ENCODE measurements at places on chromosomes 4 and X.

GRCh38 chrX:44043496-44043895, 70.3 kb upstream of the NDP start:
- no peak for DNase-seq

DNA sequence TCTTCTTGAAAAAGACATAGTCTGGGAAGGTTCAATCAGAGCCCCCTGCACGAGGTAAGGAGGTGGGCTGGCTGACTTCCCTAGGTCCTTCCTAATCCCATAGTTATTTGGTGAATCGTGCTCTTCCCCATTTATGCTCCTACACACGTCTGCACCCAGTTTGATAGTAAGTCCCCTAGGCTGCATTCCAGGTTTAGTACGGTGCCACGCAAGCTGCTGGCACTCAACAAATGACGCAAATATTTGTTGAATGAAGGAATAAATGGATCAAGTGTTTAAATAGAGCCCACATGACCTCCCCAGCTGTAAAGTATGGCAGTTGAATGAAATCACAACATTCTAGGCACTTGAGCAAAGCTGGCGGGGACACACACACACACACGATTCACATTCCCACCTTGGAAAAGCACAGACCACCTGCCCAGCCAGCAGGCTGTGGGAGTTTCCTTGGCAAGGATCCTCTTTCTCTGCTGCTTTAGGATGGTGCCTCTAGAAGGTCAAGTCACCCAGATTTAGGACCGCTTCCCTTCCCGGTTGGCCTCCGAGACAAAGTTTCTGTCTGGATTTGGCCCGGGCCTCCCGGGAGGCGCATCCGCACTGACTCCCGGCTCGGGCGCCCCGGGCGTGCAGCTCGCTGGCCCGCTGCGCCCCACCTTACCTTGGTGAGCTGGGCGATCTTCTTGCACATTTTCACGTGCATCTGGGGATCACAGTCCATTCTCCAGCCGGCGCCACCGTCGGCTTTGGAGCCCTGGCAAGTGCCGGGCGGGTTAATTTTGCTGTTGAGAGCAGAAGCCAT, 721 bp downstream of the FAM184B start:
- DNase-seq, result no peak

DNA sequence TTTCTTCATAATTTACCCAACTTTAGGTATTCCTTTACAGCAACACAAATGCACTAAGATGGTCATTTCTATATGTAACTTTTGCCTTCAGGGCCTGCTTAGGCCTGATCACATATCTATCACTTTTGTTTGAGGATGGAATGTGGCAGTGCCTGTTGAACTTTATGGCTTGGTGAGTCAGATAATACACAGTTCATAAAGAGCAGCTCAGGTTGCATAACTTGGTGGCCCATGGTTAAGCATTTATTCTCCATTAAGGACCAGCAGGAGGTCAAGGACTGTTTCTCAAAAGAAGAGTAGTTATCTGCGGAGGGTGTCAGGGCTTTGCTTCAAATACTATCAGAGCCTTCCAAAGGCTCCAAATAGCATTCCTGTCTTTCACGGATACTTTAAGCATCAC, 124.1 kb upstream of the PDHA2 start:
- DNase-seq, result no peak

DNA sequence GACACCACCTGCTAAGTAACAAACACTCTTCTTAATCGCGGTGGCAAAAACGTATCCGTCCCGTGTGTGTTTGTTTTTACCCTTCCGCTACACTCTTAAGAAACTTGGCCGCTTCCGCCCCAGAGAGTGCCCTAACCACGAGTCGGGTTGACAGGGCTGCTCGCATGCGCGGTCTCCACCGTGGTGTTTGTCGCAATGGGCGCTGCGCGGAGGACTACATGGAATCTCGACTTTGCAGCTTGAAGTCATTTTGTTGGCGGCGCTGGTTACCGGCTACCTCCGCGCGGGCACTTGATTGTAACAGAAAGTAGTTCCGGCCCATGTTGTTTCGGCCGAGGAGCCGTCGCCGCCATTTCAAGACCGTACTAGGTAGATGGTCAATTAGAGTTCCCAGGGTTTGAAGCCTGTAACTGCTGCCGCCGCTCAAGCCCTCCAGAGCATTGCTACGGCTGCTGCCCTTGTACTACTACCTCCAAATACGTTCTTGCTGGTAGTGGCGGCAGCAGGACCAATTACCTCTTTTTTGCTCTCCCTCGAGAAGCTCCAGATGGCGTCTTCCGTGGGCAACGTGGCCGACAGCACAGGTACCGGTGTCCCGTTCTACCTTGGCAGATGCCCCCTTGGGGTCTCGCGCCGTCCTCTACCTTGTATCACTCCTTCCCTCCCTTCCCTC, at the start of gene OGT:
TSS of gene OGT (plus strand) at position 352 of the 673 bp plus-strand sequence. CDS start at position 548, 196 bp downstream.
- DNase-seq, result peak; percentile 89

DNA sequence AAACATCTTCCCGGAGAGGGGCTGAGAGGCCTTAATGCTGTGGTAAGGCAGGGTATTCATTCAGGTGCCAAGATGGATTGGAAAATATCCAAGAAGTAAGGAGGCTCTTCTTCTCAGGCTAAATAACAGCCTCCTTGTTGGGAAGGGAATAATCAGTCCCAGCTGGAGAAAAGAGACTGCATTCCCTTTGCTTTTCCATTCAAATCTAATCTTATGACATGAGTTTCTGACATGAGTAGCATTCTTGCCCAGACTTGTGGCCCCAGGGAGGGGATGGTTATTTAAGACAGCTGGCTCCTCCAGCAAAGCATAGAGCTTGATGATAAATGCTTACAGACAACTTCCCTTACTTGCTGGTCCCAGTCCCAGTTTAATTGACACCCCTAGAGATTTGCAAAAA, 98.3 kb downstream of the DCLK2 start:
- DNase-seq, result no peak

DNA sequence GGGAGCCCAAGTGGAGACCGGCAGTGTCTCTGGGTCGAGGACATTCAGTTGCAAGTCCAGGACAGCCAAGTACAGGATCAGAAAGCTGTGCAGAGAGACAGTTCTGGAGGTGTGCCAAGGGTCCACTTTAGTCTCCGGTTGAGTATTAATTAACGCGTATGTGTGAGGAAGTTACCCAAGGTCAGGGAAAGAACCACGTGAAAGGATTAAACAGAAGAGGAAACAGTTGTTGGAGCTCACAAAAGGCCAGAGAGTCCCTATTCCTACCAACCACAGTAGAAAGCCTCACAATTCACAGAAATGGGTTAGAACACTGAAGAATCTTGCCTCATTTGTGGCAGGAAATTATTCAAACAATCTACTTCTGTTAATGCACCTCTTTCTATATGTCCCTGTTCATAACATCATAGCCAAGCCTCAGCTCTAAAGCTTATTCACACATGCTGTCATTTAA, 17.9 kb upstream of the NSUN7 start:
- no peak for DNase-seq

GRCh38 chr4:90181644-90182043, 54.5 kb downstream of the CCSER1 start:
- DNase-seq, result no peak

DNA sequence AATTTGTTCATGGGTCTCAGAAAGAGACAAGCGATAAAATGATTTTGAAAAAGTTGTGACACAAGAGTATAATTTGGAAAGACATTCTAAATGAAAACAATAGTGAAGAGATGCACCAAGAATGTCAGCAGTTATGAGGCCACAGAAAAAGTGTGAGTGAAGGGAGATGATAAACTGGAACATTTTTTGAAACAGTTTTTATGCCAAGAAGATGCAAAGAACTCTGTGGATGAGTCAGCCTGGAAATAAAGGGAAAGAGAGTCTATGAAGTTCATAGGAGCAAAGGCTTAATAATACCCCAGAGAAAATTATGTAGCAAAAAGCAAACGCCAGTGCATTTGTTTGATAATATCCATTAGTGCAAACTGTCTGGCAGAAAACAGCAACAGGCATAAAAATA, 188.4 kb upstream of the TBC1D9 start:
- DNase-seq, result no peak

- no peak for DNase-seq
Measured at GRCh38 chr4:5757091-5757490, 46.1 kb downstream of the EVC start.

DNA sequence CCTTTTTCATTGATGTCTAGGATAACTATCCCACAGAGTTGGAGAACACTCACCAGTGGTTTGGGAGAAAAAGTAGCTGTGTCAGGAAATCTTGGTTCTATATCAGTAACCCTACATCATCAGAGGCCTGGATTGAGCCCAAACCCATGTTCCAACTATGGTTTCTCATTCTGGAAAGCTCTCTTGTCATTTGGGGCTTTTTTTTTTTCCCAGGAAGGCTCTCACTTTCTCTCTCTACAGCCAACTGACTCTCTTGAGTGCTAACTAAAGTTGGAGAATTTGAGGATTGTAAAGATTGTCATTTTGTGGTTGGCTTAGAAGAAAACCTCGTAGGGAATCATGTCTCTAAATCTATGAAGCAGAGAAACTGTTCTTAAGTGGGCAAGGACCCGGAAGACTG, 228.2 kb upstream of the DIPK2B start:
- no peak for DNase-seq

DNA sequence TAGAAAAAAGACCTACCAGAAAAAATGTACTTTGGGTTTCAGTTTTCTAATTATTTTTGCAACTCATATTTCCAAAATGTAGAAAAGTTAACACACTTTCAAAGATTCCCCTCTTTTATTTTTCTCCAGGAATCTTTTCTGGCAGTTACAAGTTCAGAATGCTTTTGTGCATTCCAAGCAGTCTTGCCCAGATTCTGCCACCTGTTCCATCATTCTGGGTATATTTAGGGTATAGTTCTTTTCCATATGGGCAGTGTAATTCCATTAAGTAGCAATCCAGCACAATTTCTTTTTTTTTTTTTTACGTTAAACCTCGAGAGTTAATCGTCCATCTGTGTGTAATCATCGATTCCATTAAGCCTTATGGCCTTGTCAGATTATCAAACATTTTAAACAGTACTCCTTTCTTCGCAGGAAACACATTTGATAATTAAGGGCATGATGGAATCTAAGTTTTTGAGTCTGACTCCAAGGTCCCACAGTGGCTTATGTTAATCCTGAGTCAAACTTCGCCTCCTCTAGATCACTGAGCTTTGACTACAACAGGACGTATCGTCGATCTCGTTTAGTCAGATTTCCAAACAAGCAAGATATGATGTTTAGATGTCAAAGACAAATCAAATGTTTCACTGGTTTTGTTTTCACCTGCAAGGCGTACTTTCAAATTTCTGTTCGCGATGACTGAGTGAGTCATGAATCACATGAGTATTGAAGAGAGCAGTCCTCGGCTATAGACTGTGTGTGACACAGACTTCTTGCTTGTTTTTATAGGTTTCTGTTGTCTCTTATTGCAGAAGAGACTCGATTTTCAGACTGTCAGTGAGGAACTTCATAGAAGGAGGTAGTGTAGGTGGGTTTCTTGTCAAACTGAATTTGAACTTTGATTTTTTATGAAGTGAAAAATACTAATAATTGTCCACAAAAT, 118.9 kb upstream of the GK2 start:
- no peak for DNase-seq

DNA sequence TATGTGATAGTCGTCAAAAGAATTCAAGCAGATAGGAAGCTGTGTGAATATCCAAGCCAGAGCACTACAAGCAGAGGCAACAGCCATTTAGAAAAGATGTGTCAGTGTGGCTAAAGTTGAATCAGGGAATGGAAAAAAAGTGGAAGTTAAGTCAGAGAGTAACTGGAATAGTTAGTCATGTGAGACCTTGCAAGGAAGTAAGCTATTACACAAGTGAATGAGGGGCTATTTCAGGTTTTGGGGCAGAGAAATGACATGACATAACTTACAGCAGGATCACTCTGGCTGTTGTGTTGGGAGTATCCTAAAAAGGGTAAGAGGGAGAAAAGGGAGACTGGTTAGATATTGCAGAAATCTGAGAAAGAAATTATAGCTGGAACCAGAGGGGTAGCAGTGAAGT, 236.6 kb upstream of the PCDH18 start:
- DNase-seq, result no peak

GRCh38 chrX:41457613-41458192, 10.6 kb downstream of the NYX start:
- DNase-seq, result no peak

- no peak for DNase-seq
Measured at GRCh38 chr4:151874328-151874727, 113.5 kb upstream of the GATB start.
